Right forelimb (tissue), 1 donor: ENCODE measurements at places on chromosomes 3 and 15.
A peak's percentile ranks its signal among the peaks of the same experiment; 100 is the strongest.

DNA sequence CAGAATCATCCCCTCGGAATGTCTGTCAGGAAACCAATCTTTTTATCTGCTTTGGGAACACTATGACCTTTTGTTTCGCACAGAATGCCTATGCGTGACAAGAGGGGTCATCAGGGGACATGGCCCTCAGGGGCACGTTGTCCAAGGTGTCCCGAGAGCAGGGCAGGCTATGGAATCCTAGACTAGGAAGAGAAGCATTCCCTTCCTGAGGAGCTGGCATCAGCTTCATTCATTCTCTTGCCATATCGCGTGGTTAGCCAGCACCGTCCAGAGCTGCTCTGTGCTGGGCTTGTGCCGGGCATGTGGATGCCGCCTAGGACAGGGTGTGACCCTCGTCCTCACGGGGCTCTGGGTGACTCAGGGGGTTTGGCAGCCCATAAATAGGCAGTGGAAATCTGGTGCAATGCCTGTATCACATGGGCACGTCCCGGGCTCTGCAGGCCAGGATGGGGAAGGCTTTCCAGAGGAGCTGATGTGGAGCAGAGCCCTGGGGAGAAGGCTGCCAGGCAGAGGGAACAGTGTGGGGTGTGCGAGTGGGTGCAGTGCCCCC, 117.8 kb downstream of the TMEM266 start:
- DNase-seq = no peak

DNA sequence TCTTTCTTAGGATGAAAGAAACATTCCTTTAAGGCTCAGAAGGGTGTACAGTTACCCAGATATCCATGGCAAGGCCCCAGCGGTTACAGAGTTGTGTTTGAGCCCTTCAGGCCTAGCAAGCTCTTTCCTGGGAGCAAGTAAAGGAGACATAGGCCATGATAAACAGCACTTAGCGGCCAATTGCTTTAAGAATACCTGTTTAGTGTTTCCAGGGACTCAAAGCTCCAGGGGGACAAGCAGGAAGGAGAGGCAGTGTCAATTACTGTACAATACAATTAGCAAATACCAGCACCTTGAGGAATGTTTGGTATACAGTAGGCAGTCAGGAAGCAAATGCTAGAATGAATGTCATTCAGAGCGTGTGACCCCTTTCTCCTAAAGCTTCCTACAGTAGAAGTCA, 176.3 kb upstream of the ICE2 start:
- DNase-seq = no peak

GRCh38 chr3:120555657-120556509, 40.3 kb upstream of the NDUFB4 start:
- no peak for DNase-seq

GRCh38 chr3:159859836-159860235, 128.8 kb upstream of the IL12A start:
- no peak for DNase-seq

DNA sequence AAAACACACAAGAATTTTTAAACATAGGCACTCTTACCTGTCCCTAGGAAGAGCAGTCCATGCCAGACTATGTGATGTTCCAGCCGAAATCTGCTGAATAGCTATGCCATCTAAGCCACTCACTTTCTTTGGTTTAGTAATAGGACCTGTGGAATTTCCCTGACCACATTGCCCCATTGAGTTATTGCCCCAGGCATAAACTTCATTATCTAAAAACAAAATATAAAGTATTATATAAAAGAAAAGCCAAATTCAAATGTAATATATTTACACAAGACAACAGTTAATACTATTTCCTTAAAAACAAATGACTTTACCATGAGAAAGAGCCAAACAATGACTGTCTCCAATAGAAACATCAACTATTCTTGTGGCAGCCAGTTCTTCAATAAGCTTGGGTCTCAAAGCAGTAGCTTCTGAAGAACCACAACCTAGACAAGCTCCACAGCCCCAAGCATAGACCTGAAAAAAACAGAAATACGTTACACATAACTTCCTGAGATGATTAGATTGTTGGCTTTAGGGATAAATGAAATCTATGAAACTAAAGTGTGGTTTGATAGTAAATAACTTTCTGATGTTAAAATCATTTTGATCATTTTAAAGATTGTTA, 84.3 kb downstream of the HERC1 start:
- no peak for DNase-seq

DNA sequence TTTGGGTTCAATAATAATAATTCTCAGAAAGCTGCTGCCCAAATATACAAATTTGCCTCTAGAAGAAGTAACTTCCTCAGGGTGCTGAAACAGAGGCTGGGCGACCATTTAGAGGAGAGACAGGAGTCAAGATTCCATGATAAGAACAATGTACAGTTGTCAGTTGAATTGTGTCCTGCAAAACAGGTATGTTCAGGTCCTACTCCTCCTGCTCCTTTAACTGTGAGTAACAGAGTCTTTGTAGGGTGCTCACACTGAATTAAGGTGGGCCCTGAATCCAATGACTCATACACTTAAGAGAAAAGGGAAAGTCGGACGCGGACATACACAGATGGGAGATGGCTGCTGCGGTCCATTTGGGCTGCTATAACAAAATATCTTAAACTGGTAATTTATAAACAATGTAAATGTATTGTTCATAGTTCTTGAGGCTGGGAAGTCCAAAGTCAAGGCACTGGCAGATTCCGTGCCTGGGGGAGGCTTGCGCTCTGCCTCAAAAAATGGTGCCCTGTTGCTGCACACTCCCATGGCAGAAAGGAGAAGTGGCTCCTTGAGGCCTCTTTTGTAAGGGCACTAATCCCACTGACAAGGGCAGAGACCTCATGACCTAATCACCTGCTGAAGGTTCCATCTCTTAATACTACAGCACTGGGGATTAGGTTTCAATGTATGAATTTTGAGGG, 55.1 kb downstream of the MB21D2 start:
- DNase-seq = no peak

DNA sequence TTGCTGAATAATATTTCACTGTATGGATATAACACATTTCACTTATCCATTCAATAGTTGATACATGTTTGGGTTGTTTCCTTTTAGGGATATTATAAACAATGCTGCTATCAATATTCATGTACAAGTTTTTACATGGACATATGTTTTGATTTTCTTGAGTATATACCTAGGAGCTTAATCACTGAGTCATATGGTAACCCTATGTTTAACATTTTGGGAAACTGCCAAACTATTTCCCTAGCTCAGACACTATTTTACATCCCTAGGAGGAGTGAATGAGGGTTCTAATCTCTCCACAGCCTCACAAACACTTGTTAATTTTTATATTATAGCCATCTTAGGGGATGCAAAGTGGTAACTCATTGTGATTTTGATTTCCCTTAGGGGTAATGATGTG, 66.0 kb downstream of the GPR156 start:
- no peak for DNase-seq

DNA sequence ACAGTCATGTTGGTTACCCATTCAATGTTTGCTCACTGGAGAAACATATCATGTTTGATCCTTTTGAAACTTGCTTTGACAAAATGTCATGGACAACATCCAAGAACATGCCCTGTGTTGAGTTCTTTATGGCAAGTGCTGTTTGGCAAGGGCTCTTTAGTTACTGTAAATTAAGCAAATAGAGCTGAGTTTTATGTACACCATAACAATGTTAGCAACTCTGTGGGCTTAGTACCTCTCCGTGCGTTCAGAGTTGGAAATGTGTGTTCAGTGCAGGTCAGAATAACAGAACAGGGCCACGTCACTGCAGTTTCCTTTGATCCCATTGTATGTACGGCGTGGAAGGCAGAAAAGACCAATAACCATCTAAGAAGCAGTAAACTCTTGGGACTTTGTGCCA, 132.5 kb downstream of the MYRIP start:
- no peak for DNase-seq

GRCh38 chr15:57769266-57769665, 62.8 kb downstream of the POLR2M start:
- DNase-seq = peak; percentile 72

DNA sequence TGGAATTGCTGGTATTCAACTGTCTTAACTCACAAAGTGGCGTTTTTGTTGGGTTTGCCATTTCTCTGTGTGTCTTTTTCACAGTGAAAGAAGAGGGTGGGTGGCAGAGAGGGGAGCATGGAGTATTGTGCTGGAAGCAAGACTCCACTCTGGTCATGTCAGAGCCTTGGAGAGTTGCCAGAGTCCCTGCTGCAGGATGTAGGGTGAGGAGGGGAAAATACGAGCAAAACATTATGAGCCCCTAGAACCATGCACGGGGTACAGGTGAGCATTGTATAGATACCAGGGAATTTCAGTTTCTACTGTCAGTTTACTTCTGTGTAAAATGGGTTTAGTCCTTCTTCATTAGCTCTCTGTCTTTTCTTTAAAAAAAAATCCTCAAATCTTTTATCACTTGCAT, 249.9 kb downstream of the CACNA2D3 start:
- no peak for DNase-seq

DNA sequence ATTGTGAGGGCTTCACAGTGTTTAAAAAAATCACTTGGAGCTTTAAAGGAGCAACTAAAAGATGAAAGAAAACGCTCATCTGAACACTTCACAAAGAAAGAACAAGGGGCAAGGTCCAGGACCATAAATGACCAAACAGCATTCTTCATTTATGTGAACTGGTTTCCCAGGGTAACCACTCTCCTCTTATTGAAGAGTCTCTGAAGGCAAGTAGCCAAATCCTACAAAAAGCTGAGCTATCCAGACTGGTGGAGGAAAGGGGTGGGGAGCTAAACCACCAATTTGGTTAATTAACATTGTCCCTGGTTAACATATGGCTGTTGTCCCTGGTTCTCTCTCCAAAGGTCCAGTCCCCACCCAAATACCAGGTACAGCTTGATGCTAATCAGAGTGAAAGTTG, 58.1 kb downstream of the OSBPL10 start:
- no peak for DNase-seq

GRCh38 chr15:85730001-85730820, 64.5 kb downstream of the KLHL25 start:
- DNase-seq = no peak

- DNase-seq = no peak
Observed at GRCh38 chr3:7658294-7658693, 797.4 kb downstream of the GRM7 start.

- DNase-seq = no peak
Observed at GRCh38 chr3:43330981-43331380, 44.6 kb downstream of the SNRK start.

DNA sequence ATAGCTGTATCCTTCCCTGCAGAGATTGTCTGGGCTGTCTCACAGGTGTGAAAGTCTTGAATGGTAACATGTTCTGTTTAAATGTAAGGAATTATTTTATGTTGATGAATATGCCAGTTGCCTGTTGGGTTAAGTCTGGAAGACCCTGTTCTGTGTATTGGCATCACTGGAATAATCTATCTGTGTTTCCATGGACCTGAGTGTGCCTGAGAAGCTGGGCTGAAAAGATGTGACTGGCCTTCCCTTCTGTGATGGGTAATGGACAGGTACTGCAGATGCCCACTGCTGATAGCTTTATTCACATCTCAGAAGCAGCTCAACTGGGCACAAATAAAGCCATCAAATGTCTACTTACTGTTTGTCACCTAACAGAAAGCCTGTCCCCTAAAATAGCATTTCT, 196.3 kb downstream of the FNDC3B start:
- no peak for DNase-seq

- no peak for DNase-seq
Observed at GRCh38 chr3:156533205-156533604, 21.7 kb downstream of the SSR3 start.

GRCh38 chr3:167940241-167940640, 155.5 kb downstream of the GOLIM4 start:
- no peak for DNase-seq

GRCh38 chr3:159499031-159499793, 489.4 kb upstream of the IL12A start:
- DNase-seq = no peak

- DNase-seq = no peak
Observed at GRCh38 chr3:170423001-170423615, 4.4 kb downstream of the CLDN11 start.

DNA sequence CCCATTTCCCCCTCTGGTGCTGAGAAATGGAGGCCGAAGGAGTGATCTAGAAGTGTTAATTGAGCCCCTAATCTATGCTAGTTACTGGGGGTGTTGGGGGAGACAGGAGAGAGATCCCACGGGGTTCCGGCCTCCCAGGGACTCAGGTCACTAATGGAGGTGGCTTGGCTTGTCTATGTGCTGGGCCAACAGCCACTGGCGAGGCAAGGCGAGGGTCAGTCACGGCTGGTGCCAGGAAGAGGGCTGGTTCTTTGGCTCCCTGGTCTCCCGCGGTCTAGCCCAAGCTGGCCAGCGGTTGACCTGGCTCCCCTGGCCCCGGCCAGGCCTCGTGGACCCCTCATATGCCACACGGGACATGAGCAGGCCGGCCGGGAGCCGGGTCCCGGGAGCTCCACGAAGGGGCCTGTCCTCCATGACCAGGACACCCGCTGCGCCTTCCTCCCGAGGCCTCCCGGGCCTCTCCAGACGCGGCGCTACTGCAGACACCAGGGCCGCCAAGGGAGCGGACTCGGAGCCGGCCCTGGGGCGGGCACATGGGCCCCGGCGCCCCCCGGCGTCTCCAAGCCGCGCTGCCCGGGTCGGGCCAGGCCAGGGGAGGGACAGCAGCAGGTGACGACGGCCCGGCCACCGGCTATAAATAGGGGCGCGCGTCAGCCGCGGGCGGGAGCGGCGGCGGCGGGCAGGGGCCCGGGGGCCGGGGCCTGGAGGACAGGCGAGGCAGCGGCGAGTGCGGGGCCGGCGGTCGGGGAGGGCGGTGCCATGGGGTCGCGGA, at the start of gene ALPK3:
ALPK3 (plus strand) TSS at position 663 of the 772 bp plus-strand sequence; CDS start at position 760, 97 bp downstream.
- peak; percentile 78 for DNase-seq

GRCh38 chr3:164174059-164174458, 904.2 kb downstream of the SI start:
- no peak for DNase-seq

DNA sequence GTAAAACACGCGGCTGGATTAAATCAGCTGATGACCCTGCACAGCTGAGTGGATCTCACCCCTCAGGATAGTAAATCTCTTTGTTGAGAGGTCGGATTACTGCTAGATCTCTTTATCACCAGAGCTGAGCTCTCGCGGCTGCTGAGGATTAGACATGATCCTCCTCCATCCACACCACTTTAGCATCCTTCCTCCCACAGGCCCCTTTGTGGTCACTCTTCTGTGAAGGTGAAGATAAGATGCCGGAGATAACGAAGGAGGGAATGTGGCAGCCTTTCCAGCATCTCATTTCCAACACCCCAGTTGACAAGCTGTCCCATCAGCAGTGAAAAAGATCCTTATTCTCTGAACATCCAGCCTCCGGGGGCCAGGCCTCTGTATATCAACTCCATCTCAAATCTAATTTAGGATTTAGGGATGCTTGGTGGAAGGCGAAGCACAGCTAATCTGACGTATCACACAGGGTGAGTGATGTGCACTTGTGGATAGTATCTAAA, 47.5 kb upstream of the SELENOK start:
- DNase-seq = no peak

DNA sequence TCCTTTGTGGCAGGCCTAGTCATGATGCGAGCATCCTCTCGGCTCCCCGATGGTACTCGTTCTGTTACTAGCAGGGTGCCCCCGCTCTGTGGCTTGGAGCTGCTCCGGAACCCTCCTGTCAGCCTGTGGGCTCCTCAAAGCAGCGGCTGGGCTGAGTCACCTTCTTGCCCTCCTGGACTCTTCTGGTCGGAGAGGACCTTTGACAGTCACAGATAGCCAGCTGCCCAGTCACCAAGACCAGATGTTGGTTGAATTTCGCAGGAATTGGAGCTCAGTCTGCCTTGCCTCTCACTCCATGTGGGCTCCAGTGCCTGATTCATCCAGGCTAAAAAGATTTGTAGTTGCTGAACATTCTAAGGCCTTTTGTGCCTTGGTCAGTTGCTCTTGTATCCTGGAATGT, 94.5 kb downstream of the CHCHD6 start:
- no peak for DNase-seq

- no peak for DNase-seq
Observed at GRCh38 chr15:78875107-78875914, 2.6 kb downstream of the MORF4L1 start.
